ENCODE measurements at places on chromosomes 2 and 18.

DNA sequence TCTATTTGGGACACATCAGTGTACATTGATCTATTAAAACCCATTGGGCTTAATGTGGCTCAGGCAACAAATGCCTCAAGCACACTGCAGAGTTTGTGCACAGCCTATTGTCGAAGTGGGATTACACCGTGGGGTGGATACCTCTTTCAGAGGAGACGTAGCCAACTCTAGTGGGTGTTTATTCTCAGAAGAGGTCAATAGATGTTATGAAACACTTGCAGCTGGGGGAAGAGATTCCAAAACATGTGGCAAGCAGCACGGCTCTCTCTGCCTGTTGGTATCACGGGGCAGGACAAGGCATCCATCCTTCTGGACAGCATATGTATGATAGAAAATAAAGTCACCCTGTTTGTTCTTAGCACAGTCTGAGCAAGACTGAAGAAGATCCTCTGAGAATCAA lies 121.4 kb upstream of the COPS8 start:
- no peak for DNase-seq

DNA sequence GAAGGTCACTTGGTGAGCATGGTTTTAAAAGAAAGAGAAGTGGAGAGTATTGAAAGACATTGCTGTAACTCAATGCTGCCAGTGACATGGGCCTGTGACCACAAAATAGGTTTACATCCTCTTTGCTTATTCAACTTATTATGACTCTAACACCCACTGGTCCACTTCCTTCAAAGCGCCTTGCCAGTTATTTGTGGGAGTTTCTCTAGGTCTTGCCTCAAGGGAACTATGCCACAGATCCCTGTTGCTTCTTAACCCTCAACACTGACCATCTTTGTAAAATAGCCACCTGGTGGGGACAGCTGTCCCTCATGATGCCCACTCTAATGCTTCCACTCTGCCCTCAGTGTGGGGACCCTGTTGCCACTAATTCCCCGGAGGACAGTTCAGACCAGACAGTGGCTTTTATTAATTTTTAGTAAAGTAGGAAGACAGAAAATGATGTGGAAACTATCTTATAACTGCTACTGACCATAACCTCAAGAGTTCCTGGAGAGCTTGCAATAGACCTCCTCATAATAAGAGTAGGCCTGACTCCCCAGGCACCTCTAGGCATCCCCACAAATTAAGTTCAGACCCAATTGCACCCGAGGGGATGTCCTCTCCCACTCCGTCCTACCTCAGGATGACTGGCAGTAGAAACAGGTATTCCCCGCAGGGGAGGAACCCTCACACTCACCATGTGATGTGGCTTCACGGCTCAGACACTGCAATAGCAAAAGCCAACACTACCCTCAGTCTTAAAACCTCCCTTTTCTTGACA lies 31.3 kb upstream of the SLC25A52 start:
- no peak for DNase-seq

GRCh38 chr18:58997811-58998337 lies 133.2 kb downstream of the ZNF532 start:
- DNase-seq, result no peak

DNA sequence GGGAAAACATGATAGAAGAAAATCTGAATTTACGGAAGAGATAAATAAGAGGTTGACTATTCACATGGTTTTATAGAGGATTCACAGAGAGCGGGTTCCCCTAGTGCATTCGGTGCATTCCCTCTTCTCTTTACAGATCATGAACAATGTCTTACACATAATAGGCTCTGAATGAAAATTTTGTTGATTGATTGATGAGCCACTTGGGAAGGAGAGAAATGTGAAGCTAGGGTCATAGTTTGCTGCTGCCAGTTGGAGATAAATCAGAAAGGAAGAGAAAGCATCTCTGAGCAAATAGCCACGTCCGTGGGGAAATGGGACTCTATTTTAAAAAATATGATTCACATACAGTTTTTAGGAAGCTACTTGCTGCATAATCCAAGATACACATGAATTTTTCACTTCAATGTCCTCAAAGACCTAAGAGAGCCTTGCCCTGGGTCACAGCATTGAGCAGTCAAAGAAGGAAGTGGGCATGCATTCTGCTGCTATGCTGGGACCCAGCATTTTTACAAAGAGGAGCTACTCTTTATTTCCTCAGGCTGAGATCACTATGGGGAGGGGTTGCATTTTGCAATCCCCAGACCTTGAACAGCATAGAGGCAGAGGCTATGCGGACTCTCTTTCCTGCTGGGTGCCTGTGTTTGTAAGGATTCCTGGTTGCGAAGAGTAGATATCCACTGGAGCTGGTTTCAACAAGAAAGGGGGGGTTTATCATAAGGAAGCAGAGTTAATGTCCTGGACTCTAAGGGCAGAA lies 395.3 kb downstream of the TSN start:
- no peak for DNase-seq

DNA sequence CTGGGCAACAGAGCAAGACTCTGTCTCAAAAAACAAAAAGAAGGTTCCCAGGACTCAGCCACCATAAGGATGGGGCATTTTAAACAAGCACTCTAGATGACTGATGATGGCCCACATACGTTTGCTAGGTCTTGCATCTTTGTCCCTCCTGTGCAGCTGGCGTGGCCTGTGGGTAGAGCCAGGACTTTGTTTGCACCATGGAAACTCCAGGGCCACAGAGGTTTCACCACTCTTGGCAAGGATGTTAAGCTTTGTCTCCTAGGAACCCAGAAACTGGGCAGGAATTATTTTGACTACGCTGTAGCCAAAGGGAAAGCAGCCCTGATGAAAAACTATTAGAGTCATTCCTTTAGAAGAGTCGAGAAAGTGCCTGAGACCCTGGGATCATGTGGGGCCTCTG lies 75.3 kb upstream of the STPG4 start:
- no peak for DNase-seq

DNA sequence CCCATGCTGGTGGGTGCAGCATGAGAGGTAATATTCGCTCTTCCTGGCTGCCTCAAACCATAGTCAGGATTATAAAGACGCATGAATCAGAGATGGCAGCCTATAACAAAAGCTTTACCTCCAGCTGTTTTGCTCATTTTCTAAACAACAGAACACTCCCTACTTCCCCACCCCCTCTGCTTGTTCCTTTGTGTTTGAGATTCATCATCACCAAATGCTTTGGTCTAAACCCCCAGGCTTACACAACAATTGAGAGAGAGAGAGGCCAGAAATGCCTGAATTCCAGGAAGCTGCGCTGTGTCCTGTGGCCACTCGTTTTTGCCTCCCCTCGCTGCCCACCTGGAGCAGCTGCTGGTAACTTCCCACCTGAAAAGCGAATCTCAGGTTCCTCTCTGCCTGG lies 78.8 kb upstream of the CAPN13 start:
- no peak for DNase-seq

DNA sequence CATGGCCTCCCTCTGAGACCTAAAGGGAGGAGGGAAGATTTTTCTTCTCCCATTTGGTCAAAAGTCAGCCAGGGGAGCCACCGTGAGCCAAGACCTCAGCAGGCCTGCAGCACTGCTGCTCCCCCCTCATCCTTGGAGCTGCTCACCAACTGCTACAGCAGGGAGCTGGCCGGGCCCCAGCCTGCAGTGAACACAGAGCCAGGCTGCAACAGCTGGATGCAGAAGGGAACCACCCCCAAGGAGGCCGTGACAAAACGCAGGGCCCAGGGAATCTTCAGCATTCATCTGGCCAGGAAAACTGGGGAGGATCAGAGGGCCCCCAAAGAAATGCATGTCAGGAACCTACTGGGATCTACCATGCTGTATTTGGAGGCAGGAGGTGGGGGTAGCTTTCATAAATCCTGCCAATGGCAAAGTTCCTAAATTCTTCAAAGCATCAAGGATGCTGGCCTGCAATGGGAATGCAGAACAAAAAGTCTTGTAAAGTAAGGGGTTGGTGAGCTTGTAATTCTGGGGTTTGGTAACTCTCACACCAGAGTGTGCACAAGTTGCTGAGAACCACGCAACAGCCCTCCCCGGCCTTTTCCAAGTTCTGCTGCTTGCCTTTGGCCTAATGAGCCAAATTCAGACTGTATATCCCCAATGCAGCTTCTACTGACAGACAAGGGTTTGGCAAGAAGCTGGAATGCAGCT lies 61.0 kb downstream of the CACNB4 start:
- DNase-seq, result no peak

GRCh38 chr2:136510244-136510643 lies 255.1 kb upstream of the THSD7B start:
- DNase-seq, result no peak

- DNase-seq, result no peak
Measured at GRCh38 chr2:10777842-10778723, 34.5 kb downstream of the PDIA6 start.

DNA sequence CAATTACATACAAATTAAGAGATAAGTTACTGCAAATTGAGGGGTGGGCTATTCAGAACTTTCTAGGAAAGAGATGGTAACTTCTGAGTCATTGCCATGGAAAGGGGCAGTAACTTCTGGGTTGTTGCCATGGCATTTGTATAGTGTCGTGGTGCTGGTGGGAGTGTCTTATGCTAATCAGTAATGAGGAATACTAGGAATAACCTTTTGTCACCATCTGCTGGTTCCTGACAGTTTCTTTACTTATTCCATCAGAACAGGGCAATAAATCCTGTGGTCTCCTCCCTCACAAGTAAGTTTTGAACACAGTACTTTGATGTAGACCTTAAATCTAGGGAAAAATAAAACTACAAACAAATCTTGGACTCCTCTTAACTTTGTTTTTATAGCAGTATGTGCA lies 435.4 kb downstream of the BCL11A start:
- DNase-seq, result no peak

- DNase-seq, result no peak
Measured at GRCh38 chr18:27959101-27959500, 217.8 kb downstream of the CDH2 start.

- DNase-seq, result no peak
Measured at GRCh38 chr2:170525566-170525900, 189.6 kb upstream of the SP5 start.

DNA sequence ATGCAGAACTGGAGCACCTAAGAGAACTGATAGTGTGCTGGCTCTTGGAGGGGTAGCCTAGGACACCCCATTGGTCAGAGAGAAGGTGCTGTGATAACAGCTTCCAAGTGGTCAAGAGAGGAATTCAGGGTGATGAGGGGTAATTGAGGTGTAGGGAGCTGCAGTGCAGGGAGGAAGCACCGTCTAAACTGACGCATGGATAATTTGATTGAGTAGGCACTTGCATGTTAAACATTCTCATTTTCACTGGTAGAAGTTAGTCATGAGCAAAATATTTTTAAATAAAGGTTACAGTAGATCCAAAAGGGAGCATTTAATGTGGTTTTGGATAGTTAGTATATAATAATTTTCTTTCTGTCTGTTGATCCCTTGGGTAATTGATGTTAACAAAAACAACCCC lies 155.1 kb upstream of the TCF4 start:
- DNase-seq, result no peak

GRCh38 chr18:43847164-43848091 lies 570.1 kb upstream of the SYT4 start:
- no peak for DNase-seq

GRCh38 chr2:42762155-42762554 lies 1.8 kb downstream of the OXER1 start:
- no peak for DNase-seq

DNA sequence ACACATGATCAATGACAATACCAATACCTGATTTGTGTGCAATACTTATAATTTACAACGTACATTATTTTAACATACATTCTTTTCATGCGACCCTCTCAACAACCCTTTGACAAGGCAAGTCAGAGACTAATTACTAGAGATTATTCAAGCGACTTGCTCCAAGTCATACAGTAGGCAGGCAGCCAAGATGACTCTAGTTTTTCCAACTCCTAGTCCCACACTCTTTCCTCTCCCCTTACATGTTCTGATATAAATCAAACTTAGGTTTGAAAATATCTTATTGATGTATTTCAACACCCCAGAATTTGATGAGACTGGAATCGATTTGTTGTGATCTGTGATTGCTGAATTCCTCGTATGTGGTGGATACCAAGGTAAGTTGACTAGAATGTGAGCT lies 8.0 kb upstream of the CYP27C1 start:
- DNase-seq, result no peak

DNA sequence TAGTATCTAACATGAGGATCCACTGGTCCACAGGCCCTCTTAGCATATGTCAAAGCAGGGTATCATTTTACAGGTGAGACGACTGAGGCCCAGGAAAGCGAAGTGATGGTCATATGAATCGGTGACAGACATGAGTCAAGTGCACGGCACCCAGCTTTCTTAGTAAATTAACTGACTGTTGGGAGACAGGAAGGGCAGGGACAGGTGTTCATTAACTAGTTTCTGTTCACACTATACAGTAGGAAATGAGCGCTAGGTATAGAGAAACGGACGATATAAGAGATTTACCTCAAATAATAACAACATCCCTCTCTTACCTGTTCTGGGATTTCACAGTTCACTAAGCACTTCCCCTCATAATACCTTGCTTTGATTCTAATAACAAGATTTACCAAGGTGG lies 1.7 kb upstream of the SMARCAL1 start:
- no peak for DNase-seq

DNA sequence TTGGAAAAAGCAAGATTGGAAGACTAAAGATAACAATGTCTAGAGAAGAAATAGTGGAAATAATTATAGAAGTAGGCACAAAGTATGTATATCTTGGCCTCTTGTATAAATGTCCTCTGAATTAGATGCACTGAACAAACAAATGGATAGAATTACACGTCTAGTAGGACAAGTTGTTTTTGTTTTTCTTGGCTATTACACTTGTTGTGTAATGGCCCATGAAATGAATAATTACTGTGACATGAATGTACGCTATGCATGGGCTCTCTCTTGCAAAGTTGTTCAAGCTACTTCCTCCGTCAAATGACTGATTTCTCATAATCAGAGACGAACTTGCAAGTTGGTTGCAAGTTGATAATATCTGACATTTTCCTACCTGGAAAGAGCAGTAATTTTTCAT lies 126.2 kb downstream of the PDE1A start:
- DNase-seq, result no peak

- no peak for DNase-seq
Measured at GRCh38 chr2:67393237-67393636, 3.9 kb upstream of the ETAA1 start.

DNA sequence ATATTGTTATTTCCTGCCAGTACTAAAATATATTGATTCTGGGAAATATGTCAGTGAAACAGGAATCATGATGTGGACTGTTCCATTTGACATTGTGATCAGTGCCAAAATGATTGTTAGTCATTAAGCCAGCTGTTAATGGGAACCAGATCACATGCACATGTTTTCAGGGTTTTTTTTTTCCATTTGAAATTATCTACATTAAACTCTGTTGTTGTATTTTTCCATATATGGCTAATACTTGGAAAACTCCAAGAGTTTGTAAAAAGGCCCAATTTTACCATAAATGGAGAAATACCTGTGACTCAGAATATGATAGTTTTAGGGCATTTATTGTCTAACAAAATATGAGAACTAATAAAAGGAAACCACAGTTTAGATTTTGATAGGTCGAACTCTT lies 13.4 kb downstream of the ITGAV start:
- no peak for DNase-seq

All from stimulated activated naive CD8-positive, alpha-beta T cell treated with anti-CD3 and anti-CD28 coated beads, Interleukin-15, Interleukin-2, amounts not matched to agents 100 U/mL and 50 U/mL, for 24 hours (primary cell).